ENCODE measurements at places on chromosomes 3 and 15.

DNA sequence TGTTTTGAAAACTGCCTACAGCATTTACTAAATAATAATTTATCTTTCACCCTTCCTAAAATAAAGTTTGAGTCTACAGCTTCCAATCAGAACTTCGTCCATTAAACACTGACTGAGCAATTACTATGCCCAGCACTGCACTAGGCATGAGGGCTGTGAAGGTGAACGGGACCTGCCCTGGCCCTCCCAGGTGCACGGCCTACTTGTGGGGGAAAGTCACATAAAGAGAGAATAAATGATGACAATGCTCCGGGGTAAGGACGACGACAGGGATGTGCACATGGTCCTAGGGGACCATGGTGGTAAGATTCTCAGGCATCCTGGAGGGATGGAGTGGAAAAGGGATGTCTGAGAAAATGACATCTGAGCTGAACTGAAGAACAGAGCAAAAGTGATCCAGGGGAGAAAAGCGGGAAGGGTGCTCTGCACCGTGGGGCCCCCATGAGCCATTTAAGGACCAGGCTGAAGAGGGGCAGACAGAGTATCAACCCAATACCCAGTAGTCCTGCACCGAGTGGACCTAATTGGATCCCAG is 11.5 kb downstream of the PLA2G4F start:
- no peak for DNase-seq

- DNase-seq = no peak
Measured at GRCh38 chr3:133572158-133573053, 1.1 kb upstream of the CDV3 start.

GRCh38 chr3:10729439-10729838 is 86.6 kb upstream of the SLC6A11 start:
- DNase-seq = no peak

DNA sequence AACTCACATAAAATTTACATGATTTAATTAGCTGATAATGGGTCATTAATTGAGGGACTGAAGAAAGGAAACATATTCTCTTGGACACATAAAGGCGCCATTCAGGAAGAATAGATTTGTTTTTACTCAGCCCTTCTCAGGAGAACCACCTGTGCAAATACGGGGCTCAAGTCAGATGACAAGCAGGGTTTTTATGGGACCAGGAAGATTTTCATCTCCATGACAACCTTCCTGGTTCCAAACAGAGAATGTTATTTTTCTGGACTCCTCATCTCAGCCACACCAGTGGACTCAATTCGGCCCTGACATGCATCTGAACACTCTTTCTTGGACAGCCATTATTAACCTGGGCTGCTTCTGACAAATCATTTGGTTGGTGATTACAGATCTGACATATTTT is 120.5 kb downstream of the PDZRN3 start:
- DNase-seq = no peak

- peak; percentile 33 for DNase-seq
Measured at GRCh38 chr15:58227706-58228543, 89.7 kb downstream of the AQP9 start.

DNA sequence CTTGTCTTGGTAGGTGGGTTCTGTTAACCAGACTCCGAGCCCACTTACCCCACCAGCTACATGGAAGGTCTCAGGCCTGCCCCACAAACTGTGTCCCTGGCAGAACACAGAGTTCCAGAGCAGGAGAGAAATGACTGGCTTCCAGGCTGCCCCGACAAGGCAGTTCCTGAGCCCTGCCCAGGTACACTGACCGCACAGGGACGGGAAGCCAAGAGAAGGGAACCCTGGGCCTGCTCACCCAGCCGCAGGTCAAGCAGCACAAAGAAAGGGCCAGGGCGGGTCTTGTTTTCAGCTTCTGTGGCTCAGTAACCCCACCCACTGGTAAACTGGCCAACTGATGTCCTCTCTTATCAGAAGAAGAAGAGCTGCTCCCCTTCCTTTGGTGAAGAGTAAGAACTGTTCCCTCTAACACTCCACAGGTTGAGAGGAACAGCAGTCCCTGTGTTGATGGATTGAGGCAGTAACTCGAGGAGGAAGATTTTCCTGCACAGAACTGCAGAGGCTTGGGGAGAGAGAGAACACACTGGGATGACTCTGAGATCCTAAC is 68.4 kb downstream of the CRTC3 start:
- DNase-seq = no peak

GRCh38 chr3:126431103-126431534 is 36.4 kb downstream of the CFAP100 start:
- no peak for DNase-seq

DNA sequence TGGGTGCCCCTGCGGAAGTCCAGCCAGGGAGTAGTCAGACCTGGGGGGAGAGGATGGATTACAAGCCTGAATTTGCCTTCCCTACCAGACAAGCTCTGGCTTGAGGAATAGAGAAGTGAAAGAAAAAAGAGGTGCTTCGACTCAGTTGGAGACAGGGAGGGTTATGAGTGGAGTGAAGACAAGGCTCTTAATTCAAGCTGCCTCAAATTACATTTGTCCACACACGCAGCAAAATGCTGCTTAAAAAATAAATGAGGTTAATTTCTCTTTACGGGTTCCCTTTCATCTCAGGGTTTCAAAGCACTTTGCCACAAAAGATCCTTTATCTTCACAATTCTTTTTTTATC is 49.0 kb upstream of the SLC4A7 start:
- DNase-seq = no peak

GRCh38 chr3:142618917-142619461 is 22.8 kb downstream of the PLS1 start:
- no peak for DNase-seq

DNA sequence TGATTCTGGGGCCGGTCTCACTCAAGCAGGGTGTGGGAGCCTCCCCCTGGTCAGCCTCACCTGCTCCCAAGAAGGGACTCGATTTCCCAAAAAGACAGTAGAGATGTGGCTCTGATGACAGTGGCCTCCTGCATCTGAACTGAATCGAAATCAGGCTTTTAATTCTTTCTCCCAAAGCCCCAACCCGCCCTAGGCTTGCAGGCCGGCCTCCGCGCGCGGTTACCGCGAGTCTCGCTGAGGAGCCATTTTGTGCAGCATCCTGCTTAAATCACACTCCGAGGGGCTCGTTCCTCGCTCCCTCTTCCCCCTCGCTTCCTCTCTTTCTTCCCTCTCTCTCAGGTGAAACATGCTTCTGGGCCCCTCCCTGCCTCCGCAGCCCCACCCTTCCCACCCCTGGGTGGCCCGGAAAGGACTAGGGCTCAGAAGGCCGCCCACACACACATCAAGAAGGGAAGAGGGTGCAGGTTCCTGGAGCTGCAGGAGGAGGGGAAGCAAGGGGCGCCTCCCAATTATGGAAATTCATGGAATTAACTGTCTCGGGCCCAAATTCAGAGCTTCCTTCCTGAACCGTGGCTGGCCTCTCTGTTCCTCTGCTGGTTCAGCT is 30.9 kb upstream of the POLG start:
- DNase-seq = no peak

GRCh38 chr3:154062513-154062912 is 58.7 kb upstream of the ARHGEF26 start:
- no peak for DNase-seq

DNA sequence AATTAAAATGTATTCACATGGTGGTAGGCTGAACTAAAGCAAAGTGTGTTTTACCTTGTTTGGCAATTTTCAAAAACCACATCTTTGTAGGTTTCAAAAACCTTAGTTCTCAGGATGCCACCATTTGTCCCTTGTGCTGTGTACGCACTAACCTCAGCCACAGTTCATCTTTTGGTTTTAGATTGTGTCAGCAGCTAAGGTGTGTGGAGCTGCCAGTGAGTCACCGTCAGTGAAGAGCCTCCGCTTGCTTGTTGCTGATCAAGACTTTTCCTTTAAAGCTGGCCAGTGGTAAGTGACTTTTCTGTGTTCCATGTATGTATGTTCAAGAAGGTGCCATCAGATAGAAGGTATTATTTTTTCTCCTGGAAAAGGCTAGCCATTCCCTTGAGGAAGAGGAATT is 21.1 kb downstream of the OXNAD1 start:
- DNase-seq = no peak

DNA sequence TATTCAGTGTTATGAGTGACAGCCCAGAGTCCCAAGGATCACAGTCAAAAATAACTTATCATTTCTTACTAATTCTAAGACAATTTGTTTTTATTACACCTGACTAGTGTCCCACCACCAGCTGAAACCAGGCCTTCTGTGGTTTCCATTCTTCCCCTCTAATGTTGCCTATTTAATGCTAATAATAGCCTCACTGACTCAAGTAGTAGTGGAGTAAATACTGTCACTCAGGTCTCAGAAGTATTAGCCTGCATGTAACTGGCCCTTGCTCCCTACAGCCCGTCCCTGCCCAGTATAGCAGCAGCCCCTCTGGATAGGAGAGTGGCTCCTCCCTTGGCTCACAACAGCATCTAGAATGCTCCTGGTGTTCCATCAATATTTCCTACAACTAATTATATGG is 665.5 kb downstream of the NTRK3 start:
- no peak for DNase-seq

- no peak for DNase-seq
Measured at GRCh38 chr15:100211855-100212850, 129.6 kb downstream of the ADAMTS17 start.

- no peak for DNase-seq
Measured at GRCh38 chr3:73094129-73094528, 32.7 kb downstream of the EBLN2 start.

DNA sequence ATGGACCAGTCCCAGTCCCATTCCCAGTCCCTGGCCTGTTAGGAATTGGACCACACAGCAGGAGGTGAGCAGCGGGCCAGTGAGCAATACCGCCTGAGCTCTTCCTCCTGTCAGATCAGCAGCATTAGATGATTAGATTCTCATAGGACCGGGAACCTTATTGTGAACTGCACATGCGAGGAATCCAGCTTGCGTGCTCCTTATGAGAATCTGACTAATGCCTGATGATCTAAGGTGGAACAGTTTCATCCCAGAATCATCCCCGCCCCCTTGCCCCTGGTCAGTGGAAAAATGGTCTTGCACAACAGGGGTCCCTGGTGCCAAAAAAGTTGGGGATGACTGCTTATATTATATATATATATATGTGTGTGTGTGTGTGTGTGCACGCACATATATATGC is 63.1 kb downstream of the IFT57 start:
- DNase-seq = no peak

DNA sequence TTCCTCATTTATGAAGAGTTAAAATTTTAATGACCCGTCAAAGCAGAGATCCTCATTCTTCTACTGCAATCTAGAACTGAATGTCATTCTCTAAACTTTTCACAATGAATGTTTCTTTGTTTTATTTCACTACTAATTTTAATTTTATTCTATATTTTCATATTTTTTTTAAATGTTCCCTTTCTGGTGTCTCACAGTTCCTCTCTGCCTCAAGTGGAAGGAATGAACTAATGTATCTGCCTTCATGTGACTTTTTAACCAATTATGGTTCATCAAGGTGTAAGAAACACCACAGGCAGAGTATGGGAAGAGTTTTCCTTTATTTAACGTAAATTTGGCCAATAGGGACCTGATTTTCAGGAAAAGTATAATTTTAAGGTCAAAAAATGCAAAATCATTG is 441.7 kb downstream of the EPHA6 start:
- DNase-seq = no peak

DNA sequence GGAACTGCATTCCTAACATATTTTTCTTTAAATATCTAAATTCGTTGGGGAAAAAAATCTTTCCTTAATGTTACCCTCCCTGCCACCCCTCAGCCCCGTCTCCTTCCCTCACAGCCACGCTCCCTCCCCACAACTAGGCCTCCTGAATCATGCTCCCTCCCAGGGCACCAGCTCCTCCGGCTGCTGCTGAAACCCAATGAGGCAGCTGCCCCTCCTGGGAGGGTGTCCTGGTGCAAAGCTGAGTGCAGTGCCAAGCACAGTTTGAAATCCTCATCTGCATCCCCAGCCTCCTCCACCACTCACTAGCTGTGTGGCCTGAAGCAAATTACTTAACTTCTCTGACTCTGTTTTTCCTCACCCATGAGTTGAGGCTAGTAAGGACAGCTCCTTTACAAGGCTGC is 2.7 kb upstream of the NR2E3 start:
- no peak for DNase-seq

DNA sequence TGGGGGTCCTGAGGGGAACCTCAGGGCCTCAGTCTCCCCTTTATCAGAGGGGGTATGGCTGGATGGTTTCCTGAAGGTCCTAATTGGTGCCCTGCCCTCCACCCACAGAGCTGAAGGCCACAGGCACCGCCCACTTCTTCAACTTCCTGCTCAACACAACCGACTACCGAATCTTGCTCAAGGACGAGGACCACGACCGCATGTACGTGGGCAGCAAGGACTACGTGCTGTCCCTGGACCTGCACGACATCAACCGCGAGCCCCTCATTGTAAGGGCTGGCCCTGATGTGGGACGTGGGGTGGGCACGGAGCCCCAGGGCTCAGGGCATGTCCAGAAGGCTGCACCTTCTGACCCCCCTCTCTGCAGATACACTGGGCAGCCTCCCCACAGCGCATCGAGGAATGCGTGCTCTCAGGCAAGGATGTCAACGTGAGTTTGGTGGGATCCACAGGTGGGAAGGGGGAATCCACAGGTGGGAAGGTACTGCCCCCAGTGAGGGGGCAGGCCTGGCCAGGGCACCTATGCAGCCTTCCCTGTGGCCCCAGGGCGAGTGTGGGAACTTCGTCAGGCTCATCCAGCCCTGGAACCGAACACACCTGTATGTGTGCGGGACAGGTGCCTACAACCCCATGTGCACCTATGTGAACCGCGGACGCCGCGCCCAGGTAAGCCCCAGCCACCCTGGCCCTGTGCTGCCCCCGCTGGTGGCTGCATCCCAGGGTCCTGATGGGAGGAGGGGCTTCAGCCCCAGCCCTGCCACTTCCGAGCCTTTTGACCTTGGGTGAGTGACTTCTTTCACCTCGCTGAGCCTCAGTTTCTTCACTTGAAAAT is 17.5 kb upstream of the GNAT1 start:
- no peak for DNase-seq

GRCh38 chr3:110261141-110261540 is 810.5 kb upstream of the NECTIN3 start:
- no peak for DNase-seq

DNA sequence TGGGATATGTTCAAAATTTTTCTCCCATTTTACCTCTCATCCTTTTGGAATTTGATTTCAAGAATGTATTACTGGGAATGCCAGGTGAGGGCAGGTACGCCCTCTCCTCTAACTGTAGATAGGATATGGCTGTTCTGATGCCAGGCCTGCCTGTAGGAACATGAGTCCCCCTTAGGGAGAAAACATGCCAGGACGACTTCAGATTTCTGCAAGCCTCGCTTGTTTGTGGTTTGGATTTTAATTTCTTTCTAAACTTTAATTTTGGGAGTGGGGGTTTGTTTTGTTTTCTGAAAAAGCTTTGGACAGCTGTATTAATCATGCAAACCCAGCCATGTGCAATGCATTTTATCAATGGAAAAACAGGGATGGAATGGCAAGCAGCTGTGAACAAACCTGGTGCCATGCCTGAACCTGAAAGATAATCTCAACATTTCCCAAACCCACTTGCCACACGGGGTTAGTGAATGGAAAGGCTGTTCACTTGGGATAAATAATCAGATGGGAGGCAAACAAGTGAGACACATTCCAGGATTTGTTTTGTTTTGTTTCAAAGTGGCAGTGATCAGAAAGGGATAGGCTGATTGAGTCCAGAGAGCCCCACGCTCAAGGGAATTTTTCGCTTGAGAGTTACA is 207.6 kb downstream of the GAP43 start:
- DNase-seq = no peak
